NB4 (cell line): ENCODE measurements at places on chromosomes 7 and 10.

- no peak for DNase-seq
Measured at GRCh38 chr7:7329326-7329725, 147.0 kb downstream of the C1GALT1 start.

GRCh38 chr10:74871595-74872382 is 45.4 kb downstream of the KAT6B start:
- no peak for DNase-seq

GRCh38 chr10:36669615-36670352 is 455.6 kb upstream of the ANKRD30A start:
- no peak for DNase-seq

DNA sequence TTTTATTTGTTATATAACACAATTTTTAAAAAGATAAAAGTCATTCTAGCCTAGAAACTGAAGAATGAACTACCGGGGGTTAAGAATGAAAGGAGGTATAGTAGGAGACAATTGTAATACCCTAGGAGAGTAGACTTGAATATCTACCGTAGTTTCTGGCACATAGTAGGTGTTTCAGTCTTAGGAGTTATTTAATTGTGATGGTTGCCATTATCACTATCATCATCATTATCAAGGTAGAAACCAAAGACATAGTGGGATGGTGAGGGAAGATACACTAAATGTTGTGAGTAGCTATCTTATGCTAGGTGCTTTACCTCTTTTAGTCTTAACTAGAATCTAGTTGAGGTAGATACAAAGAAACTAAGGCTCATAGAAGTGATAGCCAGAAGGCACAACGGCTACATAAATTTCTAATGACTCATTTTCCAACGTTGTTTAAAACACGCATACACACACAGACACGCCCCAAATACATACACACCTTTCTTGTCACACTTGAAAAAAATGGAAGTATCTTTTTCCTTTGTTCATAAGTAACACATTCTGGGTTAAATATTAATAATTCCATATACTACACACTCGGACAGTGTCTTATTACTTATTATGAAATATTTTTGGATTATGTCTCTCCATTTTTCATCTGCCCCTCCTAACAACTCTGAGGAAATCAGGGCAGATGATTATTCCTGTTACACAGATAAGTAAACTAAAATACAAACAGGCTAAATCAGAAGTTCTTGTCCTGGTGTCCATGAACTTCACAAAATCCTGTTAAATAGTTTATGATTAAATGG is 2.0 kb upstream of the ANLN start:
- no peak for DNase-seq

GRCh38 chr10:59905066-59905730 is 1.2 kb downstream of the CCDC6 start:
- peak; percentile 26 for DNase-seq

DNA sequence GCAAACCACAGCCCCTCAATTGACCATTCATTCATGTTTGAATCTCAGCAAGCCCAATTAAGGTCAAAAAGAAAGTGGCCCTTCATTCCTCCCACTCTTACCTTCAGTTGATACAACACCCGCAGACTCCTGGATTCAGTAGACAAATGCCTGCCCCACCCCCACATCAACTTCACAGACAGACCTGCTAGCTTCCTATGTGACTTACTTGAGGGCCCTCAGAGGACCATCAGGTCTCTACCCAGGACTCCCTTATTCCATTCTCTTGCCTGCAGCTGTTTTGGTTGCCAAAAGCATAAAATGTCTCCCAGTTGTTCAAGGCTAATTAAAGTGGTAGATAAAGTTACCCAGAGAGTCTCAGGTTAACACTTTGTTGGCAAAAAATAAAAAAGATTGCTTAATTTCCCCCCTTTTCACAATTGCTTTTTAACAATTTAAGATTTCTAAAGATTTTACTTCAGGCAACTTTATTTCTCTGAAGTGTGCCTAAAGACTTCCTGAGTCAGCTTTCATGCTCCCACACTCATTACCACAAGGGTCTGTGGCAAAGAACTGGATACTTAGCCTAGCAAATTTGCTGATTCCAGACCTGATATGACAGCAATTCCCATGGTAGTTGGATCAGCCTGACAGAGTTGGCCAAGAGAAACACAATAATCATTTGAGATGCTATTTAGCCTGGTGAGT is 3.3 kb upstream of the MTERF1 start:
- no peak for DNase-seq

DNA sequence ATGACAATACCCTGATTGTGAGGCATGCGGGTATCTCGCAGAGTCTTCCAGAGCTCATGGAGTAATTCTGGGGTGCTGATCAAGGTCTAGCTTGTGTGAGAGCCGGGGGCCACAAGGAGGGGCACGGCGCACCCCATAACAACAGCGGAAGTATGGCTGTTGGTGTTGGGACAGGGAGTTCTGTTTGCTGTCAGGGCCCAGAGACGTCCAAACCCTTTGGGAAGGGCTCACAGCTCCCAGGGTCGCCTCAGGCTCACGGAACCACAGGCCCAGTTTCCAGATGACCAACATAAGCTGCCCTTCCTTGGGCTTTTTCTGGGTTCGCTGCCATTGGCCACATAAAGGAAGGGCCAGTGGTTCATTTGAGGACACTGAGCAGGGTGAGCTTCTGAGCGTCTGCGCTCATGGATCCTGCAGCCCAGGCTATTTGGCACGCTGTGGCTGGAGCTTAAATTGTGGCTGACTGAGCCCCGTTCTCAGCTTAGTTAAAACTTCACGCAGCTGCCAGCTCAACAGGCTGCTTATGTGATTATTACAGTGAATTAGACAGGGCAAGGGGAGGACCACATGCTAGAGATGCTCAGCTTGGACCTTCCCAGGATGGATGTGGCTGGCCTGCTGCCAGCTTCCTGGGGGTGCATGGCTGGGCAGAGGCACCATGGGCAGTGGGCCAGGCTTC is 92.3 kb downstream of the DNAJB6 start:
- DNase-seq = no peak

DNA sequence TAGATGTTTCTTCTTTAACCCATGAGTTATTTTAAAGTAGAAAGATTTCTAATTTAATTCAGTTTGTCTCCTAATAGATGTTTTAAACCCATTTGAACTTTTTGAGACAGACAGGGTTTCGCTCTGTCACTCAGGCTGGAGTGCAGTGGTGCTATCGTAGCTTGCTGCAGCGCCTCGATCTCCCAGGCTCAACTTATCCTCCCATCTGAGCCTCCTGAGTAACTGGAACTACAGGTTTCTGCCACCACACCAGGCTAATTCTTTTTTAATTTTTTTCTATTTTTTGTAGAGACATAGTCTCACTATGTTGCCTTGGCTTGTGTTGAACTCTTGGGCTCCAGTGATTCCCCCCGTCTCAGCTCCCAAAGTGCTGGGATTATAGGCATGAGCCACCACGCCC is 53.0 kb upstream of the RAB18 start:
- no peak for DNase-seq

DNA sequence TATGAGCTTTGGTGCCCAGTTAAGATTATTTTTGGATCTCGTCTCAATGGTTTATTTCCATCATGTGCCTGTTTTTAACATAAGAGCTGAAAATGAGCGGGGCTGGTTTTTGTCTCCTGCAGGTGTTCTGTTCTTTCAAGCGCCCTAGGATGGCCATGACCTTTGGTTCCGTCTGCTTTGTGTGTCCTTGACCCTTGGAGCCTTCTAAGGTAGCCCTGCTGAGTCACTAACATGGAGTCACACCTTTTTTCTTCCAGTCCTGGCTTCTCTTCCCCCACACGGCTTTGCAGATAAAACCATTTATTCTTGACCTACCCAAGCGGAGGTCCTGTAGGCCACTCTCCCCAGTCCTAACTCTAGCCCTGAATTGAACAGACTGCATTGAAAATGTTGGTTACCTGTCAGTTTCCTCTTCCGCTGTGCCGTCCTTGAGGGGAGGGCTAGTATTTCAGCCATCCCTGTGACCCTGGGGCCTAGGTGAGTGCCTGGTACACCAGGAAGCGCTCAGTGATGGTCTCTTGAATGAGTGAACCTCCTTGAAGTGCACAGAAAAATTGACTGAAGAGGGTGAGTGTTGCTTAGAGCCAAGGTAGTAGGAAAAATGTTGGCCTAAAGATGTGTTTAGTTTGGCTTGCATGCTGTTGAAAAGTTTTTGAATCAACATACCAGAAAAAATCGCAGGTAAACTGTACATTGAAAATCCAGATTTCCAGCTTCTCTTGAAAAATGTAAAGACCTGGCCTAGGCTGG is 48.0 kb downstream of the CAMK1D start:
- no peak for DNase-seq

DNA sequence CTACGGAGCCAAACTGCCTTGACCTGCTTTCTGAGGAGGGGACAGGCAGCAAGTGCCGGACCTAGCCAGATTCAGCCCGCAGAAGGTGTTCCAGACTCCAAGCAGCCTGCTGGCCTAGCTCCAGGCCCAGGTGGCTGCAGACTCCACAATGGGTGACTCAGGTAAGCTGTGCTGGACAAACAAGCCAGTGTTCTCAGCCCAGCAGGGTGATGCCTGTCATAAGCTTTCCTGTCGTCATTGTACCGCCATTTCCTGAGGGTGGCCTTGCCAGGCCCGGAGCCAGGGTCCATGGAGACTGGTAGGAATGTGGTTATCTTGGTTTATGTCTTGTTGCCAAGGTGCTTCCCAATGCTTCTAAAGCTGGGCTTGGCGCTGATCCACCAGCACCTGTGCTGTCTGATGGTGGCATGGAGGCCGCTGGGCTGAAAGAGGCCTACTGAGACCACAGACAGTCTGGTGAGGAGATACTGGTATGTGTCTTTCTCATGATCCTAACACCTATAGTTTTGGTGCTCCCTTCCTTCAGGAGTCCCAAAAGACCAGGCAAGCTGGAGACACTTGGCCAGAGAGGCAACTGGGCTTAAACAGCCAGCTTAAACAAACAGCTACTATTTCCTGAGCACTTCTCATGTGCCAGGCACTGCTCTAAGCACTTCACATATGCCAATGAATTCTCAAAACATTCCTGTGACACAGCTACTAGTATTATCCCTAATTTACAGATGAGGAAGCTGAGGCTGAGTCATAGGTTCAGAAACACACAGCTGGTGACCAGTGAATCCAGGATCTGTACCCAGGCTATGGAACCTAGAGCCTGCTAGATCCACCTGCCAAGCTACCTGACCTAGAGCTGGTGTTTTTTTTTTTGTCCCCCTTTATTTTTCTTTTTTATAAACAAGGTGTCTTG is 42.0 kb downstream of the ZC3HC1 start:
- no peak for DNase-seq

DNA sequence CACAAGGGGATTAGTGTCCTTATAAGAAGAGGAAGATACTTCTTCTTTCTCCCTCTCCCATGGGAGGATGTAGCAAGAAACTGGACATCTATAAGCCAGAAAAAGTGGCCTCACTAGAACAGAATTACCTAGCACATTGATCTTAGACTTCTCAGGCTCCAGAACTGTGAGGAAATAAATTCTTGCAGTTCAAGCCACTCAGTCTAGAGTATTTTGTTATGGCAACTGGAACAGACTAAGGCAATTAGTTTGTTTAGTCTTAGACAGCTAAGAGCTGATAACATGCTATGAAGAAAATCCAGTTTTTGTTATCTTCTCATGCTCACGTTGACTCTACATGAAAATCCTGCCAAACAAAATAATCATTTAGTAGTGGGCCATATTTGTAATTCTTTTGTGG is 627.6 kb upstream of the PHF14 start:
- DNase-seq = no peak

GRCh38 chr7:146423446-146423845 is 306.8 kb downstream of the CNTNAP2 start:
- DNase-seq = no peak

DNA sequence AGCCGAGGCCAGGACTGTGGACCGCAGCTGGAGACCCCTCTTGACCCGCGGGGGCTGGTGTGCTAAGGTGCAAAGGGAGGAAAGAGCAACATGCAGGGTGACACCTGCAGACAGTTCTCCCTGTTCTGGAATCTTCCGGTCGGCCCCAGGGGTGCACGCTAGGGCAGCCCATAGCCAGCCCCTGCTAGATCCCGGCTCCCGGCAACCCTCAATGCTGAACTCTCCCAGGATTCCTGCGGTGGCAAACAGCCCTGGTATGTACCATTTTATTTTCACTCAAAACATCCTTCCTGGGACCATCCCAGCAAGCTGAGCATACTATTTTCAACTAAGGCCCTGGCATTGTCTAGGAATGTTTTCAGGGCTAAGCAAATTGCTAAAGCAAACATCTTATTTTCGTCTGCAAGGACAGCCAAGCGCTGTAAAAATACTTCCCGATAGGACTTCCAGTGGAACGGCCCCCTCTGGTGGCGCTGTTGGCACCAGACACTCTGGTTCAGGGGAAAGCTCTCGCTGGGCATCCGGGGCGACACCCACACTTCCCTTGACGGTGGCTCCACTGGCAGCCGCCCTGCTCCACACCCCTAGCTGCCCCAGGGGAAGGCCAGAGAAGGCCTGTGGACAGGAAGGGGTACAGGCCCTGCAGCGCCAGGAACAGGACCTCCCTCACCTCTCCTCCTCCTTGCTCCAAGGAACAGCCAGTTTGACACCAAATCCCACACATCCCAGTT is 99.4 kb downstream of the CTBP2 start:
- DNase-seq = peak; percentile 63

- DNase-seq = no peak
Measured at GRCh38 chr7:134071355-134072331, 55.5 kb upstream of the LRGUK start.

DNA sequence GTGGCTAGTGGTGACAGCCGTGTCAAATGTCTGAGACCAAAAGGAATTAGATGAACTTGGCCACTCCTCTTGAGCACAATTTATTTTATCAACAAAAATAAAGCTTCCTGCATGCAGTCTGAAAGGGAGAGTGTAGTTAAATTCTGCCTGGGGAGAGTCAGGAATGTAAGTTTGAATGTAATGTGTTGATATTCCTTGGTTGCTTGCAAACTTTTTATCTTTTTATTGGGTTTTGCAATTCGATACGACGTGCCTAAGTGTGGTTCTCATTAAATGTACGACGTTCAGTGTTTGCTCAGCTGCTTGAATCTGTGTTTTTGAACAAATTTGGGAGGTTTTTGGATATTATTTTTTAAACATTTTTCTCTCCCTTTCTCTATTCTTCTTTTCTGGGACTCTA is 839.9 kb downstream of the CCSER2 start:
- no peak for DNase-seq

DNA sequence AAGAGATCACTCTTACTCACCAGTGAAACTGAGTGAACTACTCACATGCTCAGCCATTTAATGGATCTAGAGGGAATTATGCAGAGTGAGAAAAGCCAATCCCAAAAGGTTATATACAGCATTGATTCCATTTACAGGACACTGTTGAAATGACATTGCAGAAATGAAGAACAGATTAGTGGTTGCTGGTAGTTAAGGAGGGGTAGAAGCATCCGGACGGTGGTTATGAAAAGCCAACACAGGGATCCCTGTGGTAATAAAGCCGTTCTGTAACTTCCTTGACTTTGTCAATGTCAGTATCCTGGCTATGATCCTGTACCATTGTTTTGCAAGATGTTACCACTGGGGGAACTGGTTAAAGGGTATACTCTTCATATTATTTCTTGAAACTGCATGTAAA is 253.4 kb downstream of the USP6NL start:
- DNase-seq = peak; percentile 33

GRCh38 chr7:17207220-17207619 is 91.2 kb upstream of the AHR start:
- no peak for DNase-seq
